ENCODE measurements at places on chromosomes 1 and 21.

GRCh38 chr1:86821956-86822355 lies 92.0 kb downstream of the SELENOF start:
- no peak for DNase-seq

DNA sequence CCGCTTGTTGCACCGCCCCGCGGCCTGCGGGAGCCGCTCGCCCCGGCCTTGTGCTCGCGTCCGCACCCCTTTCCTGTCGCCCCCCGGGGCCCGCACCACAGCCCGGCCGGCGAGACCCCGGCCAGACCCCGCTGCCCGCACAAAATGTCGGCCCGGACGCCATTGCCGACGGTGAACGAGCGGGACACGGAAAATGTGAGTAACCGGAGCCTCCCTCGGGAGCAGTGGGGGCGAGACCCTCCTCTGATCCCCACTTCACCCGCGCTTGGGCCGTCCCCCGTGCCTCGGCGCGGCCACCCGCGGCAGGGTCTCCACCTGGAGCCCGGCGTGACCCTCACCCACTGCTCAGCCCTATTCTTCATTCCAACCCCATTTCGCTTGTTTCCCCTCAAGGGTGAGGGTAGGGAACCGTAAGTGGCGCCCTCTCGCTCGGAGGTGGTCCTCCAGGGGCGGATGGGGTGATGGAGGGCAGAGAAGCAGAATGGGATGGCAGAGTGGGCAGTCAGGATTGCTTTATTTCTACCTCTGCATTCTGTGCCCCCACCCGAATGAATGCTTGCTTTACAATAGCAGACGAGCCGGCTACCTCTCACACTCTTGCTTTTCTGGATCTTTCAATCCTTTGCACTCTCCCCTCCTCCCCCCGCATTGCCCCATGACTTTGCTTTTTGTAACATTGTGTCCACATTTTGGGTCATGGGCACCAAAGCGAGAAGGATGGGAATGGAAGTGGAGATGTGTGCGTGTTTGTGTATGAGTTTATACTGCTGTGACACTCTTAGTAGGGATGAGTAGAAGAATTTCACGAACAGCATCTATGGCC lies 954 bp downstream of the MARK1 start:
- DNase-seq, result no peak

GRCh38 chr1:103477101-103477500 lies 48.4 kb upstream of the RNPC3 start:
- DNase-seq, result no peak

GRCh38 chr1:174942547-174943255 lies 57.0 kb upstream of the CACYBP start:
- no peak for DNase-seq

- DNase-seq, result no peak
Observed at GRCh38 chr21:34973685-34974084, 75.4 kb downstream of the RUNX1 start.

- no peak for DNase-seq
Observed at GRCh38 chr1:234987415-234988154, 141.1 kb downstream of the TOMM20 start.
